ENCODE measurements at places on chromosomes 3 and 15.

- DNase-seq, result no peak
These were observed 23.5 kb upstream of the TBC1D5 start for GRCh38 chr3:17765819-17766472.

GRCh38 chr3:112497897-112498548 is 1.2 kb downstream of the BTLA start:
- DNase-seq, result no peak

- DNase-seq, result peak; percentile 27
These were observed 44.6 kb downstream of the SLC12A1 start for GRCh38 chr15:48250640-48251076.

DNA sequence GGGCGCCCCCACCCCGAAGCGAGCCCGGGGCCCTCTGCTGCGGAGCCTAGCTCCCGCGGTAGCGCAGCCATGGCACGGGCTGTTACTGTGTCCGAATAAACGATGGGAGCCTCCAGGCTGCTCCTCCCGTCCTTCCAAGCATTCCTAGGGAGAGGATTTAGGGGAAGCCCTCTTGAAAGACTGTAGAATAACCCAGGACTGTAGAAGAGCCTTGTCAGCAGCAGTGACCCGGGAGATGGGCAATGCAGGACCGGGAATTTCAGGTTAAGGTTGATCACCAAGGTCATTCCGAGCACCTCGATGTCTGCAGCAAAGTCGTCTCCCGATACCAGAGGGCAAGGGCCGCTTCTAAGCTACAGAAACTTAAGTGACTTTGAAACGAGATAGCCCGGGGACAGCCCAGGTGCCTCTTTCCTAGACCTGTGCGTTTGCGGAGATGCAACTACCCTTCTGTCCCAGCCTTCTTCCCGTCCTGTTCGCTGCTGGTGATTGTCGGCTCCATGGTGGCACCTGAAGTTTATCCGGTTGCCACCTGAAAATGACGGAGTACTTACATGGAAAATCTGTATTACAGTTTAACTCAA is 753 bp upstream of the MYO5A start:
- DNase-seq, result peak; percentile 19

- no peak for DNase-seq
These were observed 172.8 kb downstream of the PLCH1 start for GRCh38 chr3:155572085-155572484.

- peak; percentile 75 for DNase-seq
These were observed 59.2 kb upstream of the HERC1 start for GRCh38 chr15:63892794-63893441.

- DNase-seq, result no peak
These were observed 1.2 kb downstream of the MYZAP start for GRCh38 chr15:57592836-57593420.

DNA sequence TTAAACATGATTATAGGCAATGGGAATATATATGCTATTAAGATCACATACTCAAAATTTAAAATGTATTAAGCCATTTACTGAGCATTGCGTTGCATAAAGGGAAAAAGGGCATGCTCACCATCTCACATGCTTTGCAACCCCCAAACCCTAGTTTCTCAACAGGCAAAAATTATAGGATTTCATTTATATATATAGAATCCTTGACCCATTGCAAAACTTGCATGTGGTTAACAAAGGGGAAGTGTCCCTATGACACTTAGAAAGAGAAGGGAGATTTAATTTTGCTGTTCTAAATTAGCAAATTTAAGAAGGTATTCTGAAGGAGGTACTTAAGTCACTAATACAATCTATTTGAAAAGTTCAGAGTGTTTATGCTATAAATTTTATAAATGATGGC is 837.8 kb downstream of the DIPK2A start:
- no peak for DNase-seq

DNA sequence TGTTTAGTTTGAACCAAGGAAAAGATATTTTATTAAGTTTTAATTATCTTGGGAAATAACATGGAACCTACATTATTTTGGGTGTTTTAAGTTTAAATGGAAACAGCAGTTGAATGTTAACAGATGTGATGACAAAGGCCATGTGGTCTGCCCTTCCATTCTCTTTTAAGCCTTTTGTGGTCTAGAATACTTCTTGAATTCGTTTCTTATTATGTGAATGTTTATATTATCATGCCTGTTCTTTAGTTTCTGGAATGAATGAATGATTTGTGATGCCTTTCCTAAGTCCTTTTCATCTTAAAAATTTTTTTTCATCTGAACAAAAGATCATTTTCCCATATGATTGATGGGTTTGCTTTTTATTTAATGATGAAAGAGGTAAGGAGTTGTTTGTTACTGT is 44.6 kb downstream of the SNRK start:
- DNase-seq, result no peak

GRCh38 chr3:30886888-30887287 is 7.6 kb downstream of the GADL1 start:
- DNase-seq, result no peak

DNA sequence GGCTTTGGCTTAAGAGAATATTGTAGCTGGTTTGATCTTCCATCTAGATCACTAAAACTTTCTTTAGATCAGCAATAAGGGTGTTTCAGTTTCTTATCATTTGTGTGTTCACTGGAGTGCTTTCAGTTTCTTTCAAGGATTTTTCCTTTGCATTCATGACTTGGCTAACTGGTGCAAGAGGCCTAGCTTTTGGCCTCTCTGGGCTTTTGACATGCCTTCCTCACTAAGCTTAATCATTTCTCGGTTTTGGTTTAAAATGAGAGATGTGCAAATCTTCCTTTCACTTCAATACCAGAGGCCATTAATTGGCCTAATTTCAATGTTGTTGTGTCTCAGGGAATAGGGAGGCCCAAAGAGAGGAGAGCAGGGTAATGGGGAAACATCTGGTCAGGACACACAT is 30.3 kb upstream of the CCNB2 start:
- DNase-seq, result no peak

DNA sequence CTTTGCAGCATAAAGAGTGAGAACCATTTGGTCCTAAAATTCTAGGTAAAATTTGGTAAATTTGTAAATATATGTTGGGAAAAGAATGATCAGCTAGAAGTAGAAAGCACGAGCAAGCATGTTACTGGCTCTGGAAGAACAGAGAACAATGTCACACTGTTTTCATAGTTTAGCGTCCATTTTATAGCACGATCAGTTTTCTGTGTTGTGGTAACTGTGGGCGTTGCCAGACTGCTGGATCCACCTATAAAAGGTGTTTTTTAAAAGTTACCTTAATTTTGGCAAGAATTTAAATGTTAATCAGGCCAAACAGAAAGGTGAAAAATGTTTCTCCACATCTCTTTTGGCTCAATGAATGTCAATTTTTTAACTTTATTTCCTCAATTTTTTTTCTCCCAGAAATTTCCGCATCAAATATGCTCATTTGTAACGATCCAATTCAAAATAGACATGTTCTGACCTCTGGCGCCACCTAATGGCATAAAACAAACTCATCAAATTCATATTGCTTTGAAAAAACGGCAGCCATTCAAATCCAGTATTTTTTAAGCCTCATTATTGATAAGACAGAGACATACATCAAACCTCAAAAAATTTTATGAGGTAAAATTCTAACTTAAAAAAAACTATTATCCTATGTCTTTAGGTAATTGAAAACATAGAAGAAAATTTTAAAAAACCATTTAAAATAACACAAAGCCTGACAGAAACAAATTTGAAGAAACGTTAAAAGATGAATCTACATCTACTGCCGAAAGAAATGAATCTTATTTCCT is 5.5 kb upstream of the GP5 start:
- DNase-seq, result peak; percentile 67

GRCh38 chr3:196268284-196269163 is 19.0 kb downstream of the PCYT1A start:
- no peak for DNase-seq

DNA sequence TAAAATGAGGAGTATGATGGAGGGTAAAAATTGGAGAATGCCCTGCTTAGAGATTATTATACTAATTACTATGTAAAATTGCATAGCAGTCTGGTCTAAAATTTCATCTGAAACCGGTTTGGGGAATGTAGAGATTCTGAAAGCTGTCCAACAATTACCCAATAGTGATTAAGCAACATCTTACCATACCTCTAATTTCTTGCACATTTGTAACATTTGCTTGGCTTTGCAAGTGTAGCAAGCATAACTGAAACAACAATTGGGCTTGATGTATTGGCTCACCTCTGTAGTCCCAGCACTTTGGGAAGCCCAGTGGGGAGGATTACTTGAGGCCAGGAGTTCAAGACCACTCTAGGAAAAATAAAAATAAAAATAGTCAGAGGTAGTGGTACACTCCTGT is 17.4 kb downstream of the AADACL2 start:
- DNase-seq, result no peak

GRCh38 chr3:169308654-169309250 is 354.8 kb downstream of the MECOM start:
- DNase-seq, result no peak

DNA sequence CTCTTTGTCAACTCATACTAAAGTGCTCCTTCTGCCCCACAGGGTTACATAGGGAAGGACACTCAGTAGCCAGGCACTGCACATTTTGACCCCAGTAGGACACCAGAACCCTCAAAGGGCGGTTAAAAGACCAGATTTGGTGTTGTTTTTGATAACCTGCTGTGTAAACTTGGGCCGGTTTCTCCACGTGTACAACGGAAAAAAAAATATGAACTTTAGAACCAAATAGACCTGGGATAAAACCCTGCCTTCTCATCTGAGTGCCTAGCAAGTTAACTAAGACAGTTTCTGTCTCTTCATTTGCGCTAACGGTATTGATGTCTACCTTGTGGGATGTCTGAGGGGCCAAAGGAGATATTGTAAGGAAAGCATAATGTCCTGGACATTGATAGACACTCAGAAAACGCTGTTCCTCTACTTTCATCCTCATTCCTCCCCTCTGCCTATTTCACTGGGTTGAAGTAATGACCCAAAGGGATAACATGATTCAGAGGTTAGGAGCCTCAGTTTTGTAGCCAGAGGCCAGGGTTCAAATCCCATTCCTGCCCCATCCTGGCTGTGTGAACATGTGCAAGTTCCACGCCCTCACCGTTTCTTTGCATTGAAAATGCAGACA is 155.9 kb upstream of the LPP start:
- DNase-seq, result no peak

DNA sequence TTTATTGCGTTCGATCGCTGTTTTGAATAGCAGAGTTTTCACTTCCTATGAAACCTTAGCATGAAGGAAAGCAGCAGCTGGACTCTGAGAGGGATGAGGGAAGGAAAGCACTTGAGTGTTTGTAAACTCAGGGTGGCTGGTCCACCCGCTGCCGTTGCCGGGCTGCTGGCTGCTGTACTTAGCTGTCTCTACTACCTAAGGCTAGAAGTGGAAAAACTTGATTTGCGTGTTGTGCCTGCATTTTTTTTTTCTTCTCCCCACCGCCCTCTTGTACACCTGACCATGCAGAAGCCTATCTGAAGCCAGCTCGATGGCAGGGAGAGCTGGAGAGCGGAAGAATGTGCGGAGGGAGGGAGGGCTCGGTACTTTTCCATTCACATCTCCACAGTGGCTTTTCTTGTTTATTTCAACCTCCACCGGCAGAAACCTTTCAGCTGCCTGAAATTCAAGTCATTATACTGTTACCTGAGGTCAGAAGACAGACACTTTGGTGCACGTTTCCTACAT is 4.8 kb upstream of the BCL6 start:
- DNase-seq, result no peak

DNA sequence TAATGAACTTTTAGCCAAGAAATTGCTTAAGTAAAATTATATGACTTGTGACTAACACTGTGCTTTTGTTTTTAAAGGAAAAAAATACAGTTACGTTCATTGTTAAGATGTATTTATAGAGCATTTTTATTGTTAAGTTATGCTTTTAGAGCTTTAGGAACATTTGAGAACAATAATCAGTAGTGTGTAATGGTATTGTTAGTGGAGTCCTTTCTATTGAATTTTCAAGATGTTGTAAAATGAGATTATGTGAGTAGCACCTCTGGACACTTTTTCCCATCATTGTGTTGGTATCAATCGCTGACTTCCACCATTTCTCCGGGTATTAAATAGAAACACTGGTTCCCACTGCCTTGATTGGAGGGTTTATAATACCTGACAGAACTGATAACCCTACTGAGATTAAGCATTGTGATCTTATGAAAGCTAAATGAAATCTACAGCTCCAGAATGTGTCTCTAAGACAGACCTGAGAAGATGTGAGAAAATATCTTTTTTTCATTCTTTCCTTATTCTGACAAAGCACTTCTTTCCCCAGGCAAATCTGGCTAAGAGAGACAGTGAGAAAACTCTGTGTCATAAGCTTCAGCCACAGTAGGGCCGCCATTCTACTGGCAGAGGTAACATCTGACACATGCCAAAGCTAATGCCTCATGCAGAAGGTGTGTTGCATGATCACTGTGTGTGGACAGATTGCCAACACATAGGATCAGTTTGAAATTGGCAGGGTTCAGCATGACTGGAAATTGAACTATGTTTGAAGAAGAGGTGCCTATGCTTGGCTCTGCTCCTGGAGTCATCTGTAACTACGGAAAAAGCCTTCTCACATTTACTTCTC is 610.8 kb downstream of the MECOM start:
- DNase-seq, result no peak

DNA sequence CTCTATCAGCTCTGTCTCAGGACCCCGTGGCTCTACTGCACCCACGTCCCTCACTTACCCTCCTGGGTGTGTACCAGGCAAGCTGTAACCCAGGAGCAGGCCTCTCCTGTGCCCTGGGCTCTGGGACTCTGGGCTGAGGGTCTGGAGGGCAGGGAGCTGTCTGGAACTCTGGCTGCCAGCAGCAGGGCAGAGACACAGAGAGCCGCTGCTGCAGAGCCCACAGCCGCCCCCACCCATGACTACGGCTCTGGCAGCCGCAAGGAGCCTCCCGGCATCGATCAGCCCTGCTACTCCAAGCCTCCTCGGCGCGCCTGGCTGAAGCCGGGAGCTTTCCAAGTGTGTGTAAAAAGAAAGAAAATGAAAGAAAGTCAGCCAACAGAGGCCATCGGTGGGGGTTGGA is 103.7 kb upstream of the ATP2B2 start:
- DNase-seq, result no peak

DNA sequence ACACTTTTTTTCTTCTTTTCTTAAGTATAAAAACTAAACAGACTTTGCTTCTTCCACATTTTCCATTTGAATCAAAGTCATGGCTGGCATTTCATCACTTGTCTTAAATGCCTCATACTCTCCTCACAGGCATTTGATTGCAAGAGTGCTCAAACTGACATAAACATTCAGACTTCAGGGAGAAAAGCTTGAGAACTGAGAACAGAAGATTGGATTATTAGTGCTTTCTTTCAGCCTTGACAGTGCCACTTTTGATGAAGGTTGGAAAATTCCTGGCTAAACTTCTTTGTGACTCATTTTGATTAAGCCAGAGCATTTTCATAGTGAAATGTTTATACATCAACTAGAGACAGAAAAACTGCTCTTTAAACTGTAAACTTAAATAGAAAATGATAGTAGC is 544.4 kb downstream of the DIPK2A start:
- DNase-seq, result no peak

- DNase-seq, result peak; percentile 82
These were observed 56.0 kb downstream of the SLC25A26 start for GRCh38 chr3:66276705-66277274.

DNA sequence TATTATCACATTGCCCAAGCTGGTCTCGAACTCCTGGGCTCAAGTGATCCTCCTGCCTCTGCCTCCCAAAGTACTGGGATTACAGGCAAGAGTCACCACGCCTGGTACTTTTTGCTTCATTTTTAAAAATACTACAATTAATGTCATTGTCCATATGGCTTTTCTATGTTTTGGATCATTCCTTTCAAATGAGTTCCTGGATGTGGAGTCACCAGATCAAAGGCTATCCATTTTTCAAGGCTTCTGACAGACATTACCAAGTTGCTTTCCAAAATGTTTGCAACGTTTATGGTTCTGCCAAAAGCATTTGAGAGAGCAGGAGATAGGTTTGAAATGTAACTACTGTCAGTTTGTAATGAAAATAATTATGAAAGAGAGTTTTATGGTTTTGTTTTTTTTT is 34.2 kb upstream of the BCL2L10 start:
- DNase-seq, result no peak
